ENCODE measurements at places on chromosomes 11 and 22. TPM values are rescaled to one million over a fixed set of nuclear protein-coding genes. Genes with fewer than 3 reads are reported as not detected.

GRCh38 chr11:64715756-64716472 lies 7.1 kb downstream of the NRXN2 start:
- H3K27ac ChIP-seq = no peak overlapping the region
- peaks cover 20% of the 10 kb centered on the region for H3K4me1 ChIP-seq
- H3K36me3 ChIP-seq = no peaks in the 10 kb centered on the region

MS4A2 gene
- total RNA-seq = 0.93 TPM

- H3K27me3 ChIP-seq = no peaks in the 10 kb centered on the region
- H3K27ac ChIP-seq = no peak overlapping the region
- H3K4me3 ChIP-seq = no peak overlapping the region
- no peaks in the 10 kb centered on the region for H3K36me3 ChIP-seq
- no peak for DNase-seq
Measured at GRCh38 chr11:127950162-127950561, 637.2 kb downstream of the ETS1 start.

- H3K36me3 ChIP-seq = no peaks in the 10 kb centered on the region
- H3K4me3 ChIP-seq = no peak overlapping the region
- no peak for DNase-seq
- H3K27ac ChIP-seq = no peak overlapping the region
Measured at GRCh38 chr22:17742527-17742902, 31.8 kb downstream of the BID start.

DNA sequence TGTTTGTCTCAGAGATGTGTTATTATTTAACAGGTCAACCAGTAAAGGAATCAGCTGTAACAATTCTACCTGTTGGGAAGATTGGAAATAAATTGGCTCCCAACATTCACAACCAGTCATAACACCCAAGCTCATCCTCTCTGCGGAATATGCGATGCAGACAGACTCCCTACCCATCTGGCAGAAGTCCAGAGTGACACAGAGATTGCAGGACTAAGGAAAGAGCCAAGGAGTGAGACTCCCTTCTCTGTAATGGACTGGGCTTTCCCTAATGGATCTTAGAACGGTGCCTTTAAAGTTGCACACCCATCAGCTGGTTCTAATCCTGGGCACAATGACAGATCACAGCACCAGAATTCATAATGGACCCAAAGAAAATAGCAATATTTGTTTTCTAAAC lies 27.8 kb upstream of the UBASH3B start:
- no peaks in the 10 kb centered on the region for H3K4me1 ChIP-seq
- no peaks in the 10 kb centered on the region for H3K36me3 ChIP-seq
- DNase-seq = no peak
- H3K27me3 ChIP-seq = no peaks in the 10 kb centered on the region
- H3K27ac ChIP-seq = no peak overlapping the region
- H3K4me3 ChIP-seq = no peak overlapping the region

GRCh38 chr22:46012182-46012880 lies 35.4 kb upstream of the WNT7B start:
- DNase-seq = no peak
- no peak overlapping the region for H3K4me3 ChIP-seq
- H3K36me3 ChIP-seq = no peaks in the 10 kb centered on the region
- peak overlapping the region; percentile 97 for H3K27ac ChIP-seq

DNA sequence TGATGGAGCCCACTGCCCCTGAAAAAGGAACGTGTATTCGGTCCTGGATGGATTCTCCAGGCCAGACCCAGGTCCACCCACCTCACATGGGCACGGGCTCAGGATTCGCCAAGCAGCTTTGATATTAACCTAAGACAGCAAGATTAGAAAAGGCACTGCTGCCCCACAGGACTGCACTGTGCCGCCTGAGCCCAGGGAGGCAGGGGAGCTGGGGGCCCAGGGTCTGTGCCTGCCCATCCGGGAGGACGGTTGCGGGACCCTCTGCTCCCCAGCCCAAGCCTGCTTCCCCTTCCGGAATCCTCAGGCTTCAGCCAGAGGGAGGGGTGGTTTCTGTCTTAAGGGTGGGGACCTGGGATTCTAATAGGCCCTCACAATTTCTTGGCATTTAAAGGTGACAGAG lies 13.5 kb upstream of the VSIG10L2 start:
- no peak overlapping the region for H3K4me3 ChIP-seq
- no peaks in the 10 kb centered on the region for H3K27me3 ChIP-seq
- H3K27ac ChIP-seq = no peak overlapping the region

- no peak overlapping the region for H3K4me3 ChIP-seq
- H3K27ac ChIP-seq = no peak overlapping the region
- H3K27me3 ChIP-seq = no peaks in the 10 kb centered on the region
- DNase-seq = no peak
Measured at GRCh38 chr22:35480627-35481550, 59.7 kb upstream of the RASD2 start.

GRCh38 chr11:71420455-71421241 lies 27.5 kb downstream of the DHCR7 start:
- no peaks in the 10 kb centered on the region for H3K4me1 ChIP-seq
- DNase-seq = no peak
- H3K36me3 ChIP-seq = no peaks in the 10 kb centered on the region
- no peak overlapping the region for H3K4me3 ChIP-seq
- no peak overlapping the region for H3K27ac ChIP-seq
- no peaks in the 10 kb centered on the region for H3K27me3 ChIP-seq

ZNF280B gene
- 1.1 TPM for total RNA-seq

SCGB1C1 gene
- total RNA-seq = not detected

- H3K4me3 ChIP-seq = no peak overlapping the region
- H3K36me3 ChIP-seq = no peaks in the 10 kb centered on the region
- DNase-seq = no peak
Measured at GRCh38 chr11:124899383-124900145, 1.9 kb upstream of the ROBO4 start.

DNA sequence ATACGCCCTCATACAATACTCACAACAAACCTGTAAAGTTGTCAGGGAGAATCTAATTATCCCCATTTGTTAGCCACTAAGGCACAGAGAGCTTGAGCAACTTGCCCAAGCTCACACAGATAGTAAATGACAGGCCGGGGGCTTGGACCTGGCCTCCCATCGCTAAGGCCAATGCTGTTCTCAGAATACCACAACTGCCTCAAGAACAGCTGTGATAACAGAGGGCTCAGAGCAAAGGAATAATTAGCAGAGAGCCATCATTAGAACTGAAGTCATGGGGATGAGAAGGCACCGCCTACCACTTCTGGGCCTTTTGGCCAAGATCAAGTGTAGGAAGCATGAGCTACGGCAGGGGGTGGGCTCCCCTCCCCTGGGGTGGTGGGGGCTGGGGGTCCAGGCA lies 98.6 kb downstream of the FEZ1 start:
- H3K27ac ChIP-seq = peak overlapping the region; percentile 17
- H3K36me3 ChIP-seq = peaks cover 4% of the 10 kb centered on the region
- no peak for DNase-seq
- no peaks in the 10 kb centered on the region for H3K4me1 ChIP-seq
- H3K27me3 ChIP-seq = no peaks in the 10 kb centered on the region
- no peak overlapping the region for H3K4me3 ChIP-seq

ART1 gene
- not detected for total RNA-seq

DNA sequence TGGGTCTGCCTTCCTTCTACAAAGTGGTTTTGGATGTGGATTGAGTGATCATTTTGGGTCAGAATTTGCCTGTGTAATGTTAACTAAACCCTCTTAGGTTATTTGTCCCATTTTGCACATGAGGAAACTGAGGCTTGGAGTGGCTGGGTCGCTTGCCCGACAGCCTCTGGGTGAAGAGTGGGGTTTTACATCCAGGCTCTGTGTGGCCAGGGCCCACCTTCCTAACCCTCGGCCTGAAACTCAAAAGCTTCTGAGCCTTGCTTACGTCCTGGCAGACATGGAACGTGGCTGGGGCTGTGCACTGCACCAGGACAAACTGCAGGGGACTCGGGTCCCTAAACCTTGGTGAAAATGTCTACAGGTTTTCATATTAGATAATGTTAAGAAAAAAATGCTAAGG lies 542.4 kb downstream of the TBC1D22A start:
- H3K27ac ChIP-seq = no peak overlapping the region
- peak; percentile 34 for DNase-seq
- no peaks in the 10 kb centered on the region for H3K4me1 ChIP-seq
- no peak overlapping the region for H3K4me3 ChIP-seq

GRCh38 chr22:30767661-30768060 lies 73.0 kb downstream of the OSBP2 start:
- no peak for DNase-seq
- H3K36me3 ChIP-seq = no peaks in the 10 kb centered on the region

DNA sequence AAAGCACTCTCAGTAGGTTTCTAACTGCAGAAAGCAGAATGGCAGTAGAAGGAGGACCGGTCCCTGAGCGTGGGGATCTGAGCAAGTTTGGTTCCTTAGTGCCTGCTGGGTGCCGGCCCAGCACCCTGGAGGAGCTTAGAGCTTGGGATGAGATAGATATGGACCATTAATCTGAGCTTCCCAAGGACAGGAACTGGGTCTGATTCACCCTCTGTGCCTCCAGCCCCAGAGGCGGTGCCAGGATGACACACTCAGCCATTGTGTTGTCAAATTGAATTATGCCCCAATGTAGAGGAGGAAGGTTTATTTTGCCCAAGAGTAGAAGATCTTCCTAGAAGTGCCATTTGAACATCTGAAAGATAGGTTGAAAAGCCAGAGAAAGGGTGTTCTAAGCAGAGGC lies 4.3 kb downstream of the ZC3H7B start:
- no peaks in the 10 kb centered on the region for H3K27me3 ChIP-seq
- no peaks in the 10 kb centered on the region for H3K36me3 ChIP-seq
- H3K27ac ChIP-seq = no peak overlapping the region
- H3K4me3 ChIP-seq = no peak overlapping the region

ZNF280A gene
- not detected for total RNA-seq

AP1B1 gene
- total RNA-seq = 31.4 TPM

MUC5B gene
- not detected for total RNA-seq

GRCh38 chr22:46432164-46433068 lies 96.9 kb downstream of the TRMU start:
- no peak for DNase-seq
- no peaks in the 10 kb centered on the region for H3K27me3 ChIP-seq
- no peak overlapping the region for H3K4me3 ChIP-seq
- H3K4me1 ChIP-seq = no peaks in the 10 kb centered on the region
- no peak overlapping the region for H3K27ac ChIP-seq

All from right atrium auricular region (tissue), 2 donors.